Upper lobe of right lung (tissue), 1 donor: ENCODE measurements at places on chromosomes 1 and 21.

GRCh38 chr1:21129407-21129806 is 47.3 kb downstream of the EIF4G3 start:
- no peak for DNase-seq

- no peak for DNase-seq
Measured at GRCh38 chr21:42097860-42098454, 26.8 kb downstream of the UMODL1 start.

DNA sequence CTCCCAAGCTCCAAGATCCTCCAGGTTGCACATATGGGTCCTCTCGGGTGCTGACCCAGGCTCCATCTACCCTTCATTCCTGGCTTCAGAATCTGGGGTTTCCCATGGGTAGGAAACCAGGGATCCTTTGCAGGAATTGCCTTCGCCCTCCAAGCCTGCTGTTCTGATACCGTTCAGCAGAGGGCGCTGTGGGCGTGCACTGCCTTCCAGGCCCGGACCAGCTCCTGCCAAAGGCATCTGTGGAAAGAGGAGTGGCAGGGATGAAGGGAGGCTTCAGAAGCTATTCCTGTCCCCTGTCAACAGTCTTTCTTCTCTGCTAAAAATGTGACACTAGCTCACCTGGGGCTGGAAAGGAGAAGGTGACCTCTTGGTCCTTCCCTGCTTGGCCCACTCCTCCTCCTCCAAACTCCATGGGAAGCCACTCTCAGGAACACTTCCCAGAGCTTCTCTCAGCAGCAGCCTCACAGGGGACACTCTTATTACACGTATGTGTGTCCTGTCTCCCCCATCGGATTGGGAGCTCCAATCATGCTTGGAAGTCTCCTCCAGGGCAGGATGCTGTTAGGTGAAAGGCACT is 71.2 kb downstream of the VWA5B1 start:
- DNase-seq = no peak

DNA sequence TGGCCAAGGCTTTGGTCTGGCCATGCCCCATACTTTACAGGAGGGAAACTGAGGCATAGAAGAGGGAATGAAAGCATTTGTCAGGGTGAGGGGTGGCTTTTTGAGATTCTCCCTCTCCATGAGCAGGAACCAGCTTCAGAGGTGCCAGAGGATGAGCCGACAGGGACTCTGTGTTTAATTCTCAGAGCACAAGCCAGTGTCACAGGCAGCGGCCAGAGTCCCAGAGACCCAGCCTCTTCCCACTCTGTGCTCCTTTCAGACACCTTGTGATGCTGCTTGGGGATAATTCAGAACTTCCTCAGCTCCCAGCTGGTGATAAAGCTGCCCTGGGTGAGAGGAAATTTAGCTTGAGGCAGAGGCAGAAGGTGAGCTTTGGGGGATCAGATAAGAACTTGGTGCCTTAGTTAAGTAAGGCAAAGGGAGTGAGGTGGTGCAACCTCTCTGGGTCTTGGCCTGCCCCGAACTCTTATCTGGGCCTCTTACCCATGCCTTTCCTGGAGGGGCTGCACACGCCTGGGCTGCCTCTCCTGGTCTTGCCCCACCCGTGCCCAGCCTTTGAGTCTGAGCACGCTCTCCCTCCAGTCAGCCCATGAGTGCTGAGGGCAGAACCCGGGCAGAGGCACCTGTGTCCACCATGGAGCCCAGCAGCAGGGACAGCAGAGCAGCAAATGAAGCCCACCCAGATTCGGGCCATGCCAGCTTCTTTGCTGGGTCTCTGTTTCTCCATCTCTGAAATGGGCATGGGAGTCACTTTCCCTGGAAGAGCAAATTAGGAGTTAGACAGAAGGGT is 175.6 kb upstream of the C1orf174 start:
- peak; percentile 36 for DNase-seq

- peak; percentile 21 for DNase-seq
Measured at GRCh38 chr1:157085421-157085820, 14.2 kb downstream of the ETV3L start.

GRCh38 chr1:50983219-50983802 is 13.3 kb downstream of the CDKN2C start:
- no peak for DNase-seq

GRCh38 chr1:66533804-66534740 is at the start of gene SGIP1:
Gene SGIP1 (plus strand): TSS chr1:66534153. CDS start chr1:66534359, 206 bp downstream.
- DNase-seq = peak; percentile 61

GRCh38 chr1:55445416-55445815 is 230.3 kb upstream of the USP24 start:
- no peak for DNase-seq

DNA sequence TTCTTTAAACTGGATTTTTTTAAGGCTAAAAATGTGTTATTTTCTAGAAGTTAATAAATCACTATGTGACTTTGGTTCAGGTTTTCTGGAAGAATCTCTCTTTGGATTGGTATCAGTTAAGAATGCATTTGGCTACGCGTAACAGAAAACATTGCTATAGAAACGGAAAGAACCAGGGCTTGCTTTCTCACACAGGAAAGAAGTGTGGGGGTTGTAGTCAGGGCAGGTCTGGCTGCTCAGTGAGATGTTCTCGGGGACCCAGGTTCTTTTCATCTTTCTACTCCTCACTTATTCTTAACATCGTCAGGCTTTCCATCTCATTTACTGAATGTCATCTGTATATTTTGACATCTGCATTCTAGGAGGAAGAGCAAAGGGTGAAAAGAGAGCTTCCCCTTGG is 191.4 kb downstream of the ZBTB18 start:
- DNase-seq = no peak

- no peak for DNase-seq
Measured at GRCh38 chr1:228099331-228099732, 3.8 kb downstream of the C1orf35 start.

GRCh38 chr1:81600878-81601622 is 199.7 kb upstream of the ADGRL2 start:
- DNase-seq = no peak

GRCh38 chr1:99766378-99766800 is at the start of gene FRRS1:
Gene FRRS1 (minus strand): TSS chr1:99766635. CDS start chr1:99748768, 17,867 bp downstream.
- DNase-seq = peak; percentile 77

DNA sequence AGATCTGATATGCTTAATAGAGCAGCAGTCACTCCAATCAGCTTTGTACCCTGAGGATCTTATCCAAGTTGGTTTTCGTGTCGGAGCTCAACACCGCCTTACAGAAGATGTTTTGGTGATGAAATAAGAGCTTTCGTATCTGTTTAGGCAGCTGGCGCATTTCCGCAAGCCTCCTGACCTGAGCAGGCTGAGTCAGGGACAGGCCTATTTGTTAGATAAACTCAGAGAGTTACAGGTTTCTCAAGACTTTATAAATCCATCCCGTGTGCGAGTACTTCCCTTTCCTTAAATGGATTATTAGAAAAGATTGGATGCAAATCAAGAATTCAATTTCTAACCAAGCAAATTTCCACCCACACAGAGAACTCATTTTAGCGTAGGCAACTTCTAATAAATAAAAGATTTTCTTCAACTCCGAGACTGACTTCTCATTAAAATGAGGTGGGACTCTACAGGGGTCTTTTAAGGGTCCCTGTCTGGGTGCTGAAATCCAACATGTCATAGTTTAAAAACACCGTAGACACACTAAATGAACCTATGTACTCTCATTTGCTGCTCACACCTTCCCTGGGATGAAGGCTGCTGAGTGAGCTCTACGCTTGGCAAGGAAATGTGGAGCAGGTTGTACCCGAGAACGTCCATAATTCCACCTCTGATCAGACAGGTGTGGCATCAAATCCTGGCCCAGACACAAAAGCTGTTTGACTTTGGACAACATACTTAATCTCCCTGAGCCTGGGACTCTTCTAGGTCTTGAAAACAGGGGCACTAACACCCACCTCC is 106.9 kb upstream of the F3 start:
- peak; percentile 69 for DNase-seq

DNA sequence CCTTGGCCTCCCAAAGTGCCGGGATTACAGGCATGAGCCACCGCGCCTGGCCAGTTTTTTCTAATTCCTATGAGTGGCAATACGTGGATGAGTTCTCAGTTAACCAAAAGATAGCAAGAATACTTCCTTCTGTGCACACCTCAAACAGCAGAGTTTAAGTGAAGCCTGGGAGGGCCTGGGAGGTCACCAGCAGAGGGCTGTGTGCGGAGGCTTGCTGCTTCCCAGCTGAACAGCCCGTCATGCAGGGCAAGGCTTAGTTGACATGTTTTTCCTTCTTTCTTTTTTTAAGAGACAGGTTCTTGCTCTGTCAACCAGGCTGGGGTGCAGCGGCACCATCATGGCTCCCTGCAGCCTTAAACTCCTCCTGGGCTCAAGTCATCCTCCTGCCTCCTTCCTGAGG is 17.8 kb downstream of the GNG4 start:
- DNase-seq = no peak

DNA sequence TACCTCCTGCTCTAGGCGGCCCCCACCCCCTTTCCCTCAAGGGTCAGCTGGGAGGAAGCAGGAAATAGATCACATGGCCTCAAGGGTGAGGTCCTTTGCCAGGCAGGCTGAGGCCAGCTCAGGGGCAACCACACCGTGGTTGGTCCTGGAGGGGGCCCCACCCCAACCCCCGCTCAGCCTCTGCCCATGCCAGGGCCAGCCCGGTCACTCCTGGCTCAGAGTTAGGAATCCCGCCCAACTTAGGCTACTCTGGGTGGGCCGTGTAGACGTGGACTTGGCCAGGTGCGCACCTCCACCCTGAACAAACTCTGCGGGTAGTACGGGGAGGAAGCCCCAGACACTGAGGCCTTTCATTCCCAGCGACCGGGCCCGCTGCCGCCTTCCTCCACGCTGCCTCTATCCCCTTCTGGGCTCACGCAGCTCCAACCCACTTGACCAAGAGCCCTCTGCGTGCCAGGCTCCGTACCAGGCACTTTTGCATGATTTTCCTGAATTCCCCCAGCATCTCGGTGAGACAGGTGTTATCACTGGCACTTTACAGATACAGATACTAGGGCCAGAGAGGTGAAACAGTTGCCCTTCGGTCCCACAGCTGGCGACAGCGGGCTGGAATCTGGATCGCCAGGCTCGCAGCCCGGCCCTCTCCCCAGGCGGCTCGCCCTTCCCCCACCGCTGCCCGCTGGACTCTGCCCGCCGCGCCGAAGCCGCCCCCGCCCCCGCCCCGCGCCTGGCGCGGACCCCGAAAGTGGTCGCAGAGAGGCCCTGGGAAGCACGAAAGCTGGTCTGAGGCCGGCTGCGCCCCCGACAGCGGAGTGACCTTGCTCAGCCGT is 769 bp downstream of the GALE start:
- peak; percentile 94 for DNase-seq

- DNase-seq = no peak
Measured at GRCh38 chr21:26795866-26796329, 49.3 kb downstream of the ADAMTS1 start.
